ENCODE measurements at places on chromosomes 1 and 21.

DNA sequence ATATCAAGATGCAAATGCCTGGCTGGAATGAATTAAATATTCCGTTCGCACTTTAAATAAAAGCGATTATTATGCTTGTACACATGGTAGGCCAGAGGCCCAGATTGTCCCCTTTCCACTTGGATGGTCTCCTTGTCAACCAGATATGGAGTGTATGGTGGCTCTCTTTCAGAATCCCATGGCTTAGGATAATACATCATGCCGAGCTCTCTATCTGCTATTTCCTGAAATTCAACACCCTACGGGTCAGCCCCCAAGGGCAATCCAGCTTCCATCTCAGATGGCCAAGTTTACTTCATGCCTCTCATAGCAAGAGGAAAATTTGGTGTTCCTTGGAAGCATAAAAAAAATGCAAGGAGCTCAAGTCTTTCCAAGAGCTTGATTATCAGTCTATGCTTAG, 25.4 kb upstream of the FMO1 start:
- no peak for DNase-seq

DNA sequence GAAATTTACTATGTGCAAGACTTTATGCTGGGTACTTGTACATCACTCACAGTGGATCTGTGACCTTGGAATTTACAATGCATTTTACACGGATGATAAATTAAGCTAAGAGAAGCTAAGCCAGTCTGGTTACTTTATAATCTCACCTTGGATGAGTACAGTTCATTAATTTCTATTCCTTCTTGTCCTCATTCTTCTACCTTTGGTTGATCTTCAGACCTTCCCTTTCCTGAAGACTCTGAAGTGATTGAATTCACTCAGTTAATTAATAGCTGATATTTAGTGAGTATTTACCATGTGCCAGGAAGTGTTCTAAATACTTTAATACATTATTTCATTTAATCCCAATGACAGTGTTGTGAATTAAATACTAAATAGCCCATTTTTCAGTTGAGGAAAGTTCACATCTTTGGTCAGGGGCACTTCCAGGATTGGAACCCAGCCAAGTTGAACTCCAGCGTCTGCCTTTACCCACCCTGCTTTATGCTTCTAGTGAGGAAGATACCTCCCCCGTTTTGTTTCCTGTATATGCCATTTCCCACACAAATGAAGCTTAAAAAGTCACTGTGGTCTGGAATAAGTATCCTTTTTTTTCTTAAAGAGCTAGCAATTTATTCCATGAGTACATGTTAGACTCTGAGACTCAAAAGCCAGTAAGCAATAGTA, 146.6 kb downstream of the TLR5 start:
- no peak for DNase-seq

- DNase-seq, result peak; percentile 15
Observed at GRCh38 chr1:13651279-13651678, 48.7 kb upstream of the PRDM2 start.

DNA sequence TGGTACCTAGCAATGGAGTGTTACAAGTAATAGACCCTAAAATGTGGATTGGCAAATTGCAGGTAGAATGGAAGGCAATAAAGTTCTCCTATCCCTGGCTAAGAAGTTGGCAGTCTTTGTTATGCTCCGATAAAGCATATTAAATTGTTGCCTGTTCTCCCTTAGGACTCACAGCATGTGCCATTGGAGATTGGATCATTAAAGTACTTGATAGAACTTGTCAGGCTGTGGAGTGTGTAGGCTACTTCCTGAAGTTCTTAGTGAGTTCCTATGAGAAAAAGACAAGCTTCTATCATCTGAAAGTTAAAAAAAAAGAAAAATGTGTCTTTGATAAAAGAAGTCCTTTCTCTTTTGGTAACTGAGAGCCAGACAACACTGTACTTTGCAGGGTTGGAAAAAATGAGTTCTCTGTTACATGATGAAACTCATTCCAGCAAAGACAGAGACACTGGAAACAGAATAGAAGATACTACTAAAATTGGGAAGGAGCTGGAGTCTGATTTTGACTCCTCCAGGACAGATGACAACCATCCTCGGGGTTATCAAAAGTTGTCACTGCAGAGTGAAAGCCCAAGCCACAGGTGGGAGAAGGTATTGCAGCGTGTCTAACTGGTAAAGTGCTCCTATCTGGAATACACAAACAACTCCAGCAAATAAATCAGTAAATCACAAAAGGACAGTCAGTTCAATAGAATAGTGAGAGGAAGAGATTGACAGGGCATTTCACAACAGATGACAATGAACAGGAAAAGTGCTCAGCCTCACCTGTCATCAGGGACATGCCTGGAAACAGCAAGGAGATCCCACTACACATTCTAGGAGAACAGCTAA, 87.5 kb upstream of the WDR26 start:
- DNase-seq, result no peak

DNA sequence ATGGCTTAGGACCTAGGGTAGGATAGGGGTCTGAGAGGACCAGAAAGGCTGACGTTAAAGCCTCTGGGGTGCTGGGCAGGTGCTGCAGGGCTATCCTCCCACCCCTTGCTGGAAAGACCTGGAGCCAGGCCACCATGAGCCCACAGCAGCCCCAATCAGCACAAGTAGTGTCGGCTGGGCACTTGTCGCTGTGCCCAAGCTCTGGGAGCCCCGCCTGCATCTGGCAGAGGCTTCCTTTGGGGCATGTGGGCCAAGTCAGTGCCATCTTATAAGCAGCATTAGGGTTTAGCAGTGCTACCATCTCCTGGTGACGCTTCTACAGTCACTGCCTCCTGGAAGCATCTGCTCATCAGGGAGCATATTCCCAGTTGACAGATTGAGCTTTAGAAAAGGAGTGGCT, 31.3 kb downstream of the MAN1C1 start:
- no peak for DNase-seq

DNA sequence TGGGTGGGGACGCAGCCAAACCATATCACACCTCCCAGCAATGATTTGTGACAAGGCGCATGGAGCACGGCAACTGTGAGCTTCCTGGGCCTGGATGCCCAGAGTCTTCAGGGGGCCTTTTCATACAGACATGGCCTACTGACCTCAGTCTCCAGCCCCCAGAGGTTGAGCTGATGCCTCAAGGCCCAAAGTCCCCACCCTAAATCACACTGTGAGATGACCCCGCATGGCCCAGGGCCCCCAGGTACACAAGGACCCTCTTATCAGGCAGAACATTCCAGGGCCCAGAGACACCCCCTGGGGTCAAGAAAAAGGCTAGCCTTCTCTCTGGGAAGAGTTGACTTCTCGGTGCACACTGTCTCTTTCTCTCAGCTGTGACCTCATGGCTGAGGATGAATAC, 179.7 kb upstream of the C1orf174 start:
- no peak for DNase-seq

GRCh38 chr1:15937146-15937545, 38.8 kb downstream of the ZBTB17 start:
- DNase-seq, result no peak

GRCh38 chr1:231421971-231422797, at the start of gene EGLN1:
TSS of gene EGLN1 (minus strand) at chr1:231422287. CDS start at chr1:231421888, 399 bp downstream.
- peak; percentile 43 for DNase-seq

DNA sequence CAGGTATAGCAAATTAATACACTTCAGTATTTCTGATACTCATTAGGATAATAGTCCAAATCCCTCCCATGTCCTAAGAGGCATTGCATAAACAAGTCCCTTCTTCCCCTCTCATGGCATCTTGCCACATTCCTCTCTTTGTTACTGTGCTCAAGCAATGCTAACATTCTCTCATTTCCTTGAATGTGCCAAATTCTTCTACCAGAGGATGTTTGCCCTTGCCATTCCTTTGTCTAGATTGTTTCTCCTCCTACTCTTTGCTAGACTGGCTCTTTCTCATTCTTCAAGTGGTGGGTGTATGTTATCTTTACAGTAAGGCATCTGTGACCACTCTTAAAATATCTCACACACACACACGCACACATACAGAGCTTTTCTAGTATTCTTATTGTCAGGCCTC, 621.0 kb upstream of the CXADR start:
- DNase-seq, result no peak

- no peak for DNase-seq
Observed at GRCh38 chr21:17798796-17799195, 20.4 kb downstream of the C21orf91 start.

GRCh38 chr1:210099921-210100320, 132.7 kb upstream of the SERTAD4 start:
- DNase-seq, result no peak

DNA sequence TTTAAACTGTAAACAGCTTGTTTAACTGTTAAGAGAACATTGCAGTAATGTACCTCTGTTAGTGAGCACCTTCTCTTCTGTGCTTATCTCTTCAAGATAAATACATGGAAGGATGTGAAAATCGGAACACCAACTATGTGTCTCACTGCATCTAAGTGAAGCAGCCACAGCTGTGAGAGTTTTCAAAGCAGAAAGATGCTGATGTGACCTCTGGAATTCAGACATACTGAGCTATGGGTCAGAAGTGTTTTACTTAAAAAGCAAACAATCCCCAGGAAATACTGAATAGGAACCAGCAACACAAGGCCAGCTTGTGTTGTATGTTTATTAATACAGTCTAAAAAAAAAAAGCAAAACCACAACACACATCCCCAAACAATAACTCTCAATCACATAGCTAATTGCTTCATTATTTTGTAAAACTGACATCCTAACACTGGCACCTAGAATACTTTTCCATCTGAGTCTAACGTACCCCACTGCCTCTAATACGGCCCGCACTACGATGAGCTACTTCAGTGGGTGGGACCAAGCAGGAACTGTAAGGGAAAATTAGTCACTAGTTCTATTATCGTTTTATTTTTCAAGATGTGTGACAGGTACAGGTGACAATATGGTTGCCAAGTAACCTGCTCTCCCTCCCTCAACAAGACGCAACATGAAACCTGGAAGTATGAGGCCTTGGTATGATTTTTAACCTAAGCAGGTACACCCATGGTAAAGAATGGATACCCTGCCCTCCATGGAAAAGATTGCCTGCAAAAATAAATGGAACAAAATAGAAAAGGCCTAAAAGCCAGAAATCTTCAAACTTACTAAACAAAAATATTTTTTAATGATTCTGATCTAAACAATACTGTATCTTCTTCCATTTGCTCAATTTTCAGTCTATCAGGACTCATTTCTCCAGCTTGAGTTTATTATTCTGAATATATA, 13.9 kb downstream of the ERRFI1 start:
- no peak for DNase-seq

DNA sequence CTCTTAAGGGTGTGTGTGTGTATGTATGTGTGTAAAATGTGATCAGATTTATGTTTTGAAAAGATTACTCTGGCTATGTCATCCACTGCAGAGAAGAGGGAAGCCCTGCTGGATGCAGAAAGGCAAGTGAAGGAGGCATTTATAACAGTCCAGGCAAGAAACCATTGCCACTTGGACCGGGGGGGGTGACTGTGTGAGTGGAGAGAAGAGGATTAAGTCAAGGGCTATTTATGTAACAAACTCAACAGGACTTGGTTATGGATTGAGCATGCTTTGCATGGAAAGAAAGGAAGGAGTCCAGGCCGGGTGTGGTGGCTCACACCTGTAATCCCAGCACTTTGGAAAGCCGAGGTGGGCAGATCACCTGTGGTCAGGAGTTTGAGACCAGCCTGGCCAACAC, 143.0 kb downstream of the URB2 start:
- no peak for DNase-seq

DNA sequence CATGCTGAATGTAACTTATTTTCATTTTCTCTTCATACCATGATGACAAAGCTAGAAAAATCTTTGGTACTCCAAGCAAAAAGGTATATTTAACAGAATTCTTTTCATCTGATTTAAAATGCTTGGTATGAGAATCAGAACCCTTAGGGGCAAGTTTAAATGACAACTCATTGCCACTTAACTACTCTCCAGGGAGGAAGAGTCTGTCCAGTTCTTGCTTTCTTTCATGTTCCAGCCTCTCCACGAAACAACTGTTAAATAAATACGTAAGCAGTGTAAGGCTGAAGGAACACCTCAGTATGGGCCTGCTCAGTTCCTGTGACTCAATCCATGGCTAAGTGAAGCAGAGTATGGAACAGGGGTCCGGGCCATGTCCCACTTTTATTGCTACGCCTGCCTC, 1.6 kb downstream of the LCE2A start:
- no peak for DNase-seq

- DNase-seq, result peak; percentile 39
Observed at GRCh38 chr1:115595279-115596079, 46.3 kb upstream of the VANGL1 start.

DNA sequence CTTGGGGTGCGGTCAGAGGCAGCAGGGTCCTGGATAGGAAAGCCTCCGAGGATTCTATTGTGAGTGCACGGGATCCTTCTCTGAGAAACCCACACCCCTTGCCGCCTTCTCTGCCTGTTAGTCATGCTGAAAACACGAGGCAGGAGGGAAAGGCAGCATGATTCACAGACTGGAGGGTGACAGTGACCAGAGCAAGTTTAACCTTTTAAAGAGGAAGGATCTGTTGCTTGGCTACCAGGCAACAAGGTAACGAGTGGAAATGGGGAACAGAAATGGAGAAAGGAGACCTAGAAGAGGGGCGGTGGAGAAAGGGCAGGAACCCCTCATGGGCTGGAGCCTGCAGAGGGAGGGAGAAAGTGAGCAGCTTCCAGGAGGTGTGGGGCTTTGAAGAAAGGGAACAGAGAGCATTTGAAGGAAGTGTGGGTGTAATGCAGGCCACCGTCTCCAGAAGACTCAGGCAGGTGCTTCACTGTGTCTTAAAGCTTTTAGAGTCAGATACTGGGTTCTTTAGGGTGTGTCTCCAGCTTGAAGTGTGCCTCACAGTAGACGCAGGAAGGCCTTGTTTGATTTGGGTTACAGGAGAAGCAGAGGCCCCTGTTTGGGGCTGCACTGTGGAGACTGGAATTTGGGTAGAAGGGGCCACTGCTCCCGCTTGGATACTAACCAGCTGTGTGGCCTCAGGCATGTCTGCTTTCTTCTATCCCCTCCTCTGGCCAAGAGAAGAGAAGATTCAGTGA, 19.1 kb downstream of the OPTC start:
- DNase-seq, result peak; percentile 92

- DNase-seq, result no peak
Observed at GRCh38 chr1:58874342-58874741, 90.5 kb upstream of the JUN start.

DNA sequence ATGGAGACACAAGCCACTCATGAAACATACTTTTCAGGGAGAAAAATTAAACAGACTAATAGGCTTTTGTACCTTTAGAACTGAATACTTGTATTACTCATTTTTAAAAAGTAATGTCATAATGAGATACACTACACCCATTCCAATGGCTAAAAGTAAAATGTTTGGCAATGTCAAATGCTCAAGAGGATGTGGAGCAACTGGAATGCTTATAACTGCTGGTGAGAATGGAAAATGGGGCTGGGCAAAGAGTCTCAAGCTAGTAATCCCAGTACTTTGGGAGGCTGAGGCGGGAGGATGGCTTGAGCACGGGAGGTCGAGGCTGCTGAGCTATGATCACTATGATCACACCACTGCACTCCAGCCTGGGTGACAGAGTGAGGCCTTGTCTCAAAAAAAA, 86.3 kb downstream of the NKAIN1 start:
- DNase-seq, result no peak
